ENCODE measurements at places on chromosomes 6 and 20.

- H3K4me1 ChIP-seq = no peaks in the 10 kb centered on the region
- no peak overlapping the region for H3K27ac ChIP-seq
- no peaks in the 10 kb centered on the region for H3K27me3 ChIP-seq
- H3K4me3 ChIP-seq = no peak overlapping the region
Measured at GRCh38 chr20:5402903-5403531, 86.3 kb upstream of the PROKR2 start.

- H3K4me1 ChIP-seq = no peaks in the 10 kb centered on the region
- no peaks in the 10 kb centered on the region for H3K27me3 ChIP-seq
- no peak for DNase-seq
- no peak overlapping the region for H3K4me3 ChIP-seq
- H3K27ac ChIP-seq = no peak overlapping the region
Measured at GRCh38 chr6:153081914-153082313, 49.2 kb downstream of the RGS17 start.

GRCh38 chr6:157683707-157684106 lies 139.3 kb upstream of the SNX9 start:
- H3K27ac ChIP-seq = no peak overlapping the region
- no peak overlapping the region for H3K4me3 ChIP-seq
- DNase-seq = no peak
- no peaks in the 10 kb centered on the region for H3K36me3 ChIP-seq
- peaks cover 11% of the 10 kb centered on the region for H3K4me1 ChIP-seq
- no peaks in the 10 kb centered on the region for H3K27me3 ChIP-seq

GRCh38 chr6:11356404-11357155 lies 124.1 kb upstream of the NEDD9 start:
- peak overlapping the region; percentile 93 for H3K27ac ChIP-seq
- no peaks in the 10 kb centered on the region for H3K36me3 ChIP-seq
- no peaks in the 10 kb centered on the region for H3K27me3 ChIP-seq

- no peaks in the 10 kb centered on the region for H3K4me1 ChIP-seq
- no peaks in the 10 kb centered on the region for H3K36me3 ChIP-seq
- DNase-seq = no peak
Measured at GRCh38 chr6:25747477-25747876, 7.1 kb upstream of the SLC17A4 start.

DNA sequence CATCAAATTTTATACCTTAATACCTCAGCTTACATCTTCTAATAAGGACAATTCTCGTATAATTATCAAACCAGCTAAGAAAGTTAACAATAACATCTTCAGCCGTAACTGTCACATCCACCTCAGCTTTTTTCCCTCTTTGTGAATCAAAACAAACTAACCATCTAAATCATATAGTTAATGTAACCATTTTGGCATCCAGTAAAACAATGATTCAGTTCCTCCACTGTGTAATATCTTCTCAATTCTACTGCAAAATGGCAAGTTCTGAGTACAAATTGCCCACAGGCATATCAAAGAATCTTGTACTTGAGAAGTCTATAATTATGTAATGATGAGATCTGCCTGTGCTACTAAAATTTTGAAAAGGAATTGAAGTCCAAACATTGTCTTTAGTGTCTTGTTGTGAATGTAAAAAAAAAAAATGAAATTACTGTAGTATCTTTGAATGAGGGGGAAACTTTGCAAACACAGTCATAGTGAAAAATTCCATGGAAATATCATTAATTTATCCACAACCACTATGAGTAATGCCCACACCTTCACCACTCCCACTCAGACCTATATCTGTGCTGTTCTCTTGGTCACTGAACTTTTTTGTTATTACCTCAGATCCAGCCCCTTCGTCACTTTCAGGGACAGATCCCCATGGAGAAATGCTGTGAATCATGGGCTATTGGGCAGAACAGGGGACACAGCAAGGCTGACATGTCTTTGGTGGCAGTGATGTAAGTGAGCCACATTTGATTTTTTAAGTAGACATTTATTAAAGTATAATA lies 178.6 kb upstream of the RAB32 start:
- DNase-seq = no peak
- H3K4me1 ChIP-seq = no peaks in the 10 kb centered on the region
- no peak overlapping the region for H3K27ac ChIP-seq
- H3K36me3 ChIP-seq = no peaks in the 10 kb centered on the region

GRCh38 chr6:3226481-3227362 lies 731 bp downstream of the TUBB2B start:
- H3K27ac ChIP-seq = no peak overlapping the region
- no peak for DNase-seq
- H3K36me3 ChIP-seq = no peaks in the 10 kb centered on the region
- H3K4me3 ChIP-seq = peak overlapping the region; percentile 80

GRCh38 chr20:37327748-37328147 lies 18.2 kb upstream of the SRC start:
- peak; percentile 69 for DNase-seq
- H3K27ac ChIP-seq = peak overlapping the region; percentile 36
- no peaks in the 10 kb centered on the region for H3K36me3 ChIP-seq
- no peaks in the 10 kb centered on the region for H3K27me3 ChIP-seq
- H3K4me1 ChIP-seq = peaks cover 11% of the 10 kb centered on the region
- no peak overlapping the region for H3K4me3 ChIP-seq

GRCh38 chr6:32382757-32383420 lies 11.2 kb upstream of the TSBP1 start:
- H3K36me3 ChIP-seq = no peaks in the 10 kb centered on the region
- H3K4me1 ChIP-seq = no peaks in the 10 kb centered on the region
- DNase-seq = no peak
- H3K27ac ChIP-seq = no peak overlapping the region
- peaks cover 3% of the 10 kb centered on the region for H3K27me3 ChIP-seq

- H3K4me1 ChIP-seq = peaks cover 5% of the 10 kb centered on the region
- DNase-seq = no peak
- peaks cover 17% of the 10 kb centered on the region for H3K36me3 ChIP-seq
- H3K27ac ChIP-seq = no peak overlapping the region
- H3K27me3 ChIP-seq = no peaks in the 10 kb centered on the region
Measured at GRCh38 chr6:119174879-119175817, 96.7 kb upstream of the FAM184A start.

GRCh38 chr6:130365166-130366106 lies at the start of gene TMEM200A:
TMEM200A (plus strand) TSS chr6:130366017; CDS start chr6:130440423, 74,406 bp downstream.
- peak; percentile 22 for DNase-seq
- peaks cover 18% of the 10 kb centered on the region for H3K4me1 ChIP-seq
- H3K36me3 ChIP-seq = no peaks in the 10 kb centered on the region
- no peak within 1 kb of the TSS for H3K27ac ChIP-seq
- H3K27me3 ChIP-seq = peaks cover 86% of the 10 kb centered on the region
- peak within 1 kb of the TSS; percentile 65 for H3K4me3 ChIP-seq

GRCh38 chr6:57243954-57244353 lies 21.8 kb upstream of the RAB23 start:
- no peak for DNase-seq
- H3K27me3 ChIP-seq = no peaks in the 10 kb centered on the region
- no peak overlapping the region for H3K4me3 ChIP-seq
- no peak overlapping the region for H3K27ac ChIP-seq
- H3K36me3 ChIP-seq = no peaks in the 10 kb centered on the region
- no peaks in the 10 kb centered on the region for H3K4me1 ChIP-seq

- H3K27me3 ChIP-seq = no peaks in the 10 kb centered on the region
- DNase-seq = peak; percentile 74
- no peaks in the 10 kb centered on the region for H3K36me3 ChIP-seq
- peaks cover 68% of the 10 kb centered on the region for H3K4me1 ChIP-seq
Measured at GRCh38 chr6:12957321-12958051, 240.9 kb downstream of the PHACTR1 start.

- no peaks in the 10 kb centered on the region for H3K27me3 ChIP-seq
- H3K36me3 ChIP-seq = peaks cover 41% of the 10 kb centered on the region
- H3K4me3 ChIP-seq = no peak overlapping the region
- no peak for DNase-seq
- peaks cover 84% of the 10 kb centered on the region for H3K4me1 ChIP-seq
Measured at GRCh38 chr6:11197175-11197536, 35.3 kb downstream of the NEDD9 start.

- H3K36me3 ChIP-seq = peaks cover 26% of the 10 kb centered on the region
- H3K27ac ChIP-seq = no peak overlapping the region
- DNase-seq = no peak
- H3K4me3 ChIP-seq = no peak overlapping the region
Measured at GRCh38 chr6:125910527-125910926, 46.0 kb upstream of the HINT3 start.

- H3K36me3 ChIP-seq = no peaks in the 10 kb centered on the region
- no peaks in the 10 kb centered on the region for H3K27me3 ChIP-seq
- H3K4me3 ChIP-seq = no peak overlapping the region
- H3K27ac ChIP-seq = no peak overlapping the region
- peaks cover 77% of the 10 kb centered on the region for H3K4me1 ChIP-seq
Measured at GRCh38 chr6:149711711-149712110, 6.2 kb downstream of the LATS1 start.

DNA sequence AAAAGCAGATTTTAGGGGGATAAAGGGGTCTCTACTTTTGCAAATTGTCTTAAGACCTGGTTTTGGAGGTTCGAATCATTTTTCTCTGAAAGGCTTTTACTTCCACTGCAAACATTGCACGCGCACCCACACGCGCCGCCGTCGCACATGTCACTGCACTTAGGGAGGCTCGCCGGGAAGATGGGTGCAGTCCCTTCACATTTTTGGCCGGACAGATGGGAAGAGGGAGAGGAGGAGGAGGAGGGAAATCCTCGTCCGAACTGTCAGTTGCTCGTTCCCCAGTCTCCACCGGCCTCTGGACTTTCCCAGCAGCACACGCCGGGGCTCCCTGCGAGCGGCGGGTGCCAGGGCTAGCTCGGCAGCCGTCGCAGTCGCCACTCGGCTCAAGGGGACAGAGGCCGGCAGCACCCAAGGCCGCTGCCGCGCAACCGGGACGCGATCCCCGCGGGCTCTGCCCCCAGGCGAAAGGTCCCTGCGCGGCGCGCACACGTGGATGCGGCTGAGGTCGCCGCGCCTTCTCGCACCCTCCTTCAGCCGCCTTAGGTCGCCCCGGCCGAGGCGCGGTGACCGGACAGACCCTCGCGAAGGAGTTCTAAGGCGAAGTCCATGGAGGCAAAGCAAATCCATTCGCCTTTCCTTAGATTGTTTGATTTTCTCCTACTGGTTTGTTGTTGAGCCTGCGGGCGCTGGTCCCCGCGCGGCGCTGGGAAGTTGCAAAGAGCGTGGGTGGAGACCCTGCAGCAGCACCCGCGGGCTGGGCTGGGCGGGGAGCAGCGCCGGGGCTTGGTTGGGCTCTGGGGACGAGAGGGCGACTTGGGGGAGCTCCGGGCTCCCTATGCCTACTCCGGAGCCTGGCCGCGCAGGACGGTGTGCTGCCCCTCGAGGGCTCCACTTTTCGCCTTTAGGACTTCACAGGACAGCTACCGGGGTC lies 1.2 kb downstream of the MYB start:
- no peaks in the 10 kb centered on the region for H3K36me3 ChIP-seq
- DNase-seq = no peak
- H3K4me3 ChIP-seq = peak overlapping the region; percentile 72
- peaks cover 60% of the 10 kb centered on the region for H3K27me3 ChIP-seq

GRCh38 chr6:92688342-92688741 lies 731.0 kb downstream of the EPHA7 start:
- H3K27ac ChIP-seq = no peak overlapping the region
- peaks cover 8% of the 10 kb centered on the region for H3K4me1 ChIP-seq
- no peaks in the 10 kb centered on the region for H3K36me3 ChIP-seq
- H3K27me3 ChIP-seq = no peaks in the 10 kb centered on the region
- no peak for DNase-seq

- peaks cover 71% of the 10 kb centered on the region for H3K27me3 ChIP-seq
- H3K36me3 ChIP-seq = no peaks in the 10 kb centered on the region
- H3K4me1 ChIP-seq = peaks cover 5% of the 10 kb centered on the region
- H3K4me3 ChIP-seq = no peak overlapping the region
Measured at GRCh38 chr6:146026873-146027272, 2.0 kb upstream of the GRM1 start.

DNA sequence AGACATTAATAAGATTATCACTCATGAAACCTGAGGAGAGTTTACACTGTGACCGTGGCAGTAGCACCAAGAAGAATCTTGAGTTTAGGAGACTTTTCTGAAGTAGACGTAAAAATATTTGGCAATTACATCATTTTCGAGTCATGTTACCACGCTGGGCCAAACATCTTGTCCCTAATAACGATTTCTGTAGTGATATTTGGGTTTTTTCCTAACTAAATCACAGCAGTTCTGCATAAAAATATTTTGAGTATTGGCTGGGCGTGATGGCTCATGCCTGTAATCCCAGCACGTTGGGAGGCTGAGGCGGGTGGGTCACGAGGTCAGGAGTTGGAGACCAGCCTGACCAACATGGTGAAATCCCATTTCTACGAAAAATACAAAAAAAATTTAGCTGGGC lies 262.4 kb downstream of the PHF3 start:
- H3K4me3 ChIP-seq = no peak overlapping the region

GRCh38 chr20:46592580-46593362 lies 42.3 kb upstream of the OCSTAMP start:
- H3K27me3 ChIP-seq = peaks cover 11% of the 10 kb centered on the region
- no peak overlapping the region for H3K4me3 ChIP-seq
- H3K27ac ChIP-seq = no peak overlapping the region
- no peaks in the 10 kb centered on the region for H3K4me1 ChIP-seq

- no peaks in the 10 kb centered on the region for H3K27me3 ChIP-seq
- no peak overlapping the region for H3K4me3 ChIP-seq
- no peaks in the 10 kb centered on the region for H3K36me3 ChIP-seq
- peak overlapping the region; percentile 78 for H3K27ac ChIP-seq
Measured at GRCh38 chr20:41392871-41393704, 26.5 kb upstream of the EMILIN3 start.

DNA sequence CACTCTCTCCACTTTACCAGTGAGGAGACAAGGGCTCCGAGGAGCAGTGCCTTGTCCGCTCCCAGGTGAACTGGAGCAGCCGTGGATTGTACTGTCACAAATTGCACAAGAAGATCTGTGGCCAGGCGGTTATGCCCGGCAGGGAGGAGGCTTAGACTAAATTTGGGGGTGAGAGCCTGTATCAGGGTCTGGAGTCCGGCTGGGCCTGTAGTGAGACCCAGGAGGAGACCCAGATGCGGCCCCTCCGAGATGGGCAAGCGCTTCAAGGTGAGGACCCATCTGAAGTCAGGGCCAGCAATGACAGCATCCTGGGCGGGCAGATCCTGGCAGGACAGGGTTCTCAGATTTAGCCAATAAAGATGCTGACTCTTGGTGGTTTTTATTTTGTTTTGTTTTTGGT lies 27.6 kb downstream of the BANF2 start:
- no peaks in the 10 kb centered on the region for H3K36me3 ChIP-seq
- no peaks in the 10 kb centered on the region for H3K4me1 ChIP-seq
- H3K27ac ChIP-seq = no peak overlapping the region

- no peaks in the 10 kb centered on the region for H3K27me3 ChIP-seq
- H3K36me3 ChIP-seq = no peaks in the 10 kb centered on the region
- no peaks in the 10 kb centered on the region for H3K4me1 ChIP-seq
- DNase-seq = no peak
- H3K4me3 ChIP-seq = no peak overlapping the region
Measured at GRCh38 chr6:135913785-135914184, 62.3 kb downstream of the PDE7B start.

Measured in left ventricle myocardium inferior (tissue), 1 donor.